ENCODE measurements at places on chromosomes 4 and X.

- no peak for DNase-seq
These were observed 43.9 kb downstream of the HOPX start for GRCh38 chr4:56637154-56637553.

- DNase-seq, result no peak
These were observed 17.1 kb downstream of the AFP start for GRCh38 chr4:73452953-73453700.

GRCh38 chrX:19122641-19123009 lies 357 bp upstream of the ADGRG2 start:
- DNase-seq, result no peak

DNA sequence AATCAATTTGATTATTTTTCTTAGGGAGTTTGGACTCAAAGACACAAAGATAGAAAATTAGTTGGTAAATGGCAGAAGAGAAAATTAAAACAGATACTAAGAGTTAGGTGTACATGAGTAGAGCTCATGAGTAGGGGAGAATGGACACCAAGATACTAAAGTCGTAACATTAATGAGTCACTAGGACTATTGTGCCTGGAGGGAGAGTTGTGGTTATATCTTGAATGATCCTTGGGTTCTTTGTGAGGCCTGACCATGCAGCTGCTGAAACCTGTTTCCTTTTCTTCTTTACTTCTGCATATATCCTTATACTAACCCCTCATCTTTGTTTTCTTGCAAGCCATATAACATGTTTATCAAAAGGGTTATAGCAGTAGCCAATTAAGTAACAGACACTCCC lies 532.8 kb downstream of the RPA4 start:
- DNase-seq, result no peak

GRCh38 chr4:102723511-102723910 lies 37.3 kb downstream of the MANBA start:
- no peak for DNase-seq

DNA sequence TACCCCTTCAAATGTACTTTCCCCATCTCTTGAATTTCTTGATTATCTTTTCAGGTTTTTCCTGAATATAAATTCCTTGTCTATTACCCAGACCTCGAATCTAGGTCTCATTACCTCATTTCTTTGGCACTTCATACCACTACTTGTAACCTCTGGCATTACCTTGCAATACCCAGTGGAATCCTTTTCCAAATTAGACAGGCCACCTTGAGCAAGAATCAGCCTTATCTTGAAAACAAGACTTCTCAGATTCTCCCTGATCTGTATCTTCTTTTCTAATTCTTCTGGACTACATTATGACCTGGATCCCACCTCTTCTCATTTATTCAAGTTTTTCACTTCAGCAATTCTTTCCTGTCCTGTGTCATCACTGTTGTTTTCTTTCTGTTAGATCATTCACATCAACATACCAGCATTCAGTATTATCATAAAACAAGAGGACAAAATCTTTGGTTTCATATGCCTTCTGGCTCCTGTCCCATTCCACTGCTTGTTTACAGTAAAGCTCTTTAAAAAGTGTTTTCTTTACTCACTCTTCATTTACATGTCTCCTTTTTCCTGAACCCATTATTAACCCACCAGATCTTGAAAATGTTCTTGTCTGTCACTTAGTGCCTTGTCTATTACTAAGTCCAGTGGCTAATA lies 275.6 kb upstream of the HS3ST1 start:
- no peak for DNase-seq
